Stimulated activated CD4-positive, alpha-beta T cell treated with anti-CD3 and anti-CD28 coated beads, Interleukin-4, amount 100 ng/mL, for 48 hours (primary cell): ENCODE measurements at places on chromosomes 3 and 15.

GRCh38 chr15:51971032-51971374 is 575 bp downstream of the LEO1 start:
- no peak for DNase-seq

DNA sequence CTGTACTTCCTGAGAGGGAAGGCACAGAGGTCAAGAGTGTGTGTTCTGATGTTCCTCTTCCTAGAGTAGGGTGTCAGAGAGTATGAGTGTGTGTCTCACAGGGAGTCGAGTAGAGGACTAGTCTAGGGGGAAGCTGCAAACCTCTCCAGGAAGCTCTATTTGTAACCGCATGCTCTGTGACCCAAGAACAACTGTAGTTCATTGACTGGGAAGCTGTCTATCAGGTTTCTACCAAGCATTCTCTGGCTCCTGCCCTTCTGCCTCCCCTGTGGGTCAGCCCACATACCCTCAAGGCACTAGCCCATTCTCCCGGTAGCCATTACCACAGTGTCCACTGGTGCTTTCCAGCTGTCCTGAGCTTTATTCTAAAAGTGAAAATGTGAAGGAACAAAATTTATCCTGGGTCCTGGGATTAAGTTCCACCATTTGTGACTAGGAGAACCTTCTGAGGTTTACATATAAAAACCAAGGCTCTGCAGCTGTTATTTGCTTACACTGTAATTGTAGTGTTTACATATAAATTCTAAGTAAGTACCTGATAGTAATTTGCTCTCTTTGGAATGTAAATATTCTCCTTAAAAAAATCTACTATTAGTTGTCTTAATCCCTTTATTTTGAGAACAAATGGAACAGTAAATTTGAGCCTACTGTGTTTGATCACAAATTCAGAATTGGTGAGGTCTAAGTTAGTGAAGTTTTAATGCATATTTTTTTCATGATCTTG is 40.7 kb downstream of the MYRIP start:
- DNase-seq: no peak

GRCh38 chr3:130963878-130964277 is 62.7 kb downstream of the ASTE1 start:
- DNase-seq: no peak

DNA sequence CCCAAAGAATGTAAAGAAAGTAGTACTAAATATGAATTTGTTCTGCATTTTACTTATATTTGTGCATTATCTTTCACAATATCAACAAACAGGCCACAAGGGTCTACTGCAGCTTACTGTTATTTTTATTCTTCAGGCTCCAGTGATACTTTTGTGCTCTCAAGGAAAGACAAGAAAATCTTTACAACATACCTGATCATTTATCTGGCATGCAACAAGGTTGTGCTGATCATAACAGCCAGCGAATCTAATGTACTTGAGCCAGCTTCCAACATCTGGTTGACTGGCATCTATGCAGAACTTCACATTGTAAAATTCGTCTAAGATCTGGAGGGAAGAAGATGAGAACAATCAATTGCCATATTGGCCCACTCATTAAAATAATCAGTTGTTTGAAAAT is 520.0 kb downstream of the MECOM start:
- DNase-seq: no peak

GRCh38 chr15:77369168-77369567 is 50.7 kb downstream of the PEAK1 start:
- no peak for DNase-seq

GRCh38 chr15:23039917-23040281 is 530 bp upstream of the TUBGCP5 start:
- DNase-seq: no peak
